ENCODE measurements at places on chromosomes 7 and 10.

- peak; percentile 74 for DNase-seq
Measured at GRCh38 chr10:19730167-19730906, 85.9 kb upstream of the PLXDC2 start.

GRCh38 chr7:112752576-112752975, 37.6 kb downstream of the TMEM168 start:
- DNase-seq = no peak

GRCh38 chr7:66211429-66211828, 6.3 kb downstream of the TPST1 start:
- peak; percentile 69 for DNase-seq

GRCh38 chr10:130418731-130419130, 282.5 kb downstream of the GLRX3 start:
- no peak for DNase-seq

- no peak for DNase-seq
Measured at GRCh38 chr7:100220586-100221230, 959 bp downstream of the PVRIG start.

GRCh38 chr7:102832674-102833073, 80.1 kb upstream of the LRRC17 start:
- no peak for DNase-seq

- no peak for DNase-seq
Measured at GRCh38 chr7:50346545-50347497, 42.3 kb downstream of the IKZF1 start.

GRCh38 chr10:43128331-43128730, 9.9 kb upstream of the CSGALNACT2 start:
- DNase-seq = no peak

GRCh38 chr7:88617185-88617584, 142.3 kb upstream of the ZNF804B start:
- DNase-seq = no peak

DNA sequence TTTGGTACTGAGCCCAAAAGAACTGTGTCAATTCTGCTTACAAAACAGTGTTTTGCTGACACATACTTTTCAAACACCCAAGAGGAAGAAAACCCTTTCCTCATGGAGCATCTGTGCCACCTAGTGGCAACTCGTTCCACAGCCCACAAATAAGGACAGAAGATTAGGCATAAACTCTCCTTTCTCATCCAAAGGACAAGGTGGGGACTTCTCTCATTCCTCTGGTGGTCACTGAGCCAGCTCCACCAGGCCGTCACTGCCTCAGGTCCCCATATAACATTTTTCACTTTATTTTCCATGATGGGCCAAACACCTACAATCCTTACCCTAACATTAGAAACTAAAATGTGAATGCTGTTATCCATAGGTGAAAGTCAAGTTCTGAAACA, 76.9 kb downstream of the RNF216 start:
- DNase-seq = peak; percentile 91

DNA sequence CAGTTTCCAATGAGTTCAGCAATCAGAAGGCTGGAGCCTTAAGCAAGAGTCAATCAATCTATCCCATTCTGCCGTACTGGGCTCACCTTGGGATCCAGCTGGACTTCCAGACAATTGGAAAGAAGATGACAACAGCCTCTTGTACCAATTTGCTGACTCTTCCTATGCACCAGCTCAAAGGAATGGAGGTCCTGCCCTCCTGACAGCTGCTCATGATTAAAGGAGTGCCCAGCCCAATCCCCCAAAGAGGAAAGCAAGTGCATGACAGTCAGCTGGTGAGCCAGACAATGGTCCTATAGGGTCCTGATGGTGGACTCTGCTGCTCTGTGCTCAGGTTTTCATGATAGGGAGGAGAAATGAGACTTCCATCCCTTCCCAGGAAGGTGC, 25.1 kb downstream of the VSTM4 start:
- DNase-seq = no peak

GRCh38 chr7:106270122-106270977, 14.4 kb downstream of the NAMPT start:
- DNase-seq = no peak

DNA sequence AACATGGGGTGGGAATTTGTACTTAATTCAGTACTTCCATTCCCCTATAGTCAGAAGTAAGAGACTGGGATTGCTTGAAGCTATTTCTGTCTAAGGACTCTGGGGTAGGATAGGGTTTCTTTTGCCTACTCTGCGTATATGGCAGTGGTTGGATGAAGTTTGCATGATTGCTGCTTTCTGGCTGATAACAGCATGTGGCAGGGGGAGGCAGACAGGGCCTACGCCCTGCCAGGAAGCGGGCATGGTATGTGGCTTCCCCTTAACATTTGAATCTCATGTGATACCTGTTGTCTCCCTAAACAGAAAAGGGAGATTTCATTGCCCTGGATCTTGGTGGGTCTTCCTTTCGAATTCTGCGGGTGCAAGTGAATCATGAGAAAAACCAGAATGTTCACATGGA, 57.1 kb downstream of the TACR2 start:
- no peak for DNase-seq

GRCh38 chr7:91182819-91183764, 81.1 kb upstream of the FZD1 start:
- peak; percentile 63 for DNase-seq

- DNase-seq = peak; percentile 46
Measured at GRCh38 chr10:108424656-108425055, 1260.2 kb upstream of the SORCS1 start.

- no peak for DNase-seq
Measured at GRCh38 chr7:32044739-32045138, 25.5 kb downstream of the PDE1C start.

- no peak for DNase-seq
Measured at GRCh38 chr7:28144266-28144665, 36.3 kb downstream of the JAZF1 start.

GRCh38 chr10:43115881-43116595, 22.2 kb upstream of the CSGALNACT2 start:
- DNase-seq = no peak

- DNase-seq = no peak
Measured at GRCh38 chr7:155181768-155182167, 111.6 kb downstream of the HTR5A start.

GRCh38 chr7:34886856-34887255, 150.4 kb downstream of the DPY19L1 start:
- DNase-seq = no peak

- no peak for DNase-seq
Measured at GRCh38 chr10:117553815-117554172, 11.2 kb downstream of the EMX2 start.

- no peak for DNase-seq
Measured at GRCh38 chr10:56844978-56845529, 484.0 kb upstream of the ZWINT start.

- DNase-seq = peak; percentile 23
Measured at GRCh38 chr10:21171197-21171935, 274.3 kb upstream of the NEBL start.

DNA sequence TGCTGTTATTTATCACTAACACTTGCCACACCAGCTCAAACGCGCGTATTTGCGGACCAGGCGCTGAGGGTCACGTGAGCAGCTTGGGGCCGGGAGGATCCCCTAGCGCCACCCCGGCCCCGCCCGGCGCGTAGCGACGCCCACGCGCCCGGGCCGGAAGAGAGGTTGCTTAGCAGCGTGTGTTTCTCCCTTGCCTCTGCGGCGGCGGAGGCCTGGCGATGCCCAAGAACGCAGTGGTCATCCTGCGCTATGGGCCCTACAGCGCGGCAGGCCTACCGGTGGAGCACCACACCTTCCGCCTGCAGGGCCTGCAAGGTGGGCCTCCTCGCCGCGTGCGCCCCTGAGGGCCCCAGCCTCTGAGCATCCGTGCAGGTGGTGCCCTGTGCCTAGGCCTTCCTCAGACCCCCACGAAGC, at the start of gene C10orf53:
TSS of gene C10orf53 (plus strand) at position 172 of the 414 bp plus-strand sequence. CDS start at position 219, 47 bp downstream.
- DNase-seq = peak; percentile 73

DNA sequence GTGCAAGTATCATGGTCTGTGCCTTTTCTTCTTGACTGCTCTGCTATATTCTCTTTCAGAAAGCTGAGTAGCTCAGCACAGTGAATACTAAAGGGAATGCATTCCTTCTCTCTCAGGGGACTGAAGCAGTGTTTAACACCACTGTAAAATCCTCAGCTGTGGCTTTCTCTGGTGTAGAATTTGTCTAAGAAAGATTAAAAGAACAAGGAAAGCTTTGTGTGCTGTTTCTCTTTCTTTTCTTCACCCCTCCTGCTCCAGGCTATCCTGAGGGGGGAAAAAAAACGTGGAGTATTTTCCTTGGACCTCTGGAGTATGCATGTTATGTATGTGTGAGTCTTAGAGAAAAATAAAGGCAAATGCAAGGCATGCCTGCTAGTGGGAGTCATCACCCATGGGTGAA, 383.9 kb downstream of the AUTS2 start:
- DNase-seq = no peak

DNA sequence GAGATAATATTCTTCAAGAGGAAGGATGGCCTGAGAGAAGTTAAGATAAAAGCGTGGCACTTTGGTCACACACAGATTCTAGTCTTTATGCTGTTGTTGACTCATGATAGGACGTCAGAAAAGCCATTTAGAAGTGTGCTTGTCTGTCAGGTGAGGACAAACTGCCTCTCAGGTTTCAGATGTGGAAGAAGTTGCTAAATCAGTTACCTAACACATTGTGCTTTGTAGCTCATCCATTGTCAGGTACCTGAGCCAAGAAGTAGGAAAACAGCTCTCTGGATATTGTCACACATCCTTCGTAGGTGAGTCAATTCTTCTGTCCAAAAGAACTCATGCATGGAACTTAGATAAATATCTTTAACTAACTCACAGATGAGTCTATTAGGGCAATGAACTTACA, 49.5 kb upstream of the PHYHIPL start:
- DNase-seq = no peak

DNA sequence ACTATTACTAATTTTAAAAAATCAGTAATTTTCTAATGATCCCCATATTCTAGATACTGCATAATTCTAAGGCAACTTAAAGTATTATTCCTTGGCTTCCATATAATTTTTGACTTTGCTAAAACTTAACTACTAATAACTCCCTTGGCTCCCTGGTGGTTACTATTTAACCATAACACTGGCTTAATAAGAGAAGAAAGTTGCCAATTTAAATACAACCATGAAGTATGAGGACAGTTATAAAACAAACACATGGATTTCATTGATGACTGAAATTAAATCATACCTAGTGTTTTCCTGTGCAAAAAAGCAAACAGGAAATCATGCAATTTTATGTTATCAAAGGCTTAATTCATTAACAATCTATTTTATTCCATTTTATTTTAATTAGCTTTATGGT, 1073.9 kb downstream of the GRM8 start:
- no peak for DNase-seq

- no peak for DNase-seq
Measured at GRCh38 chr7:70285854-70286253, 687.6 kb downstream of the AUTS2 start.

DNA sequence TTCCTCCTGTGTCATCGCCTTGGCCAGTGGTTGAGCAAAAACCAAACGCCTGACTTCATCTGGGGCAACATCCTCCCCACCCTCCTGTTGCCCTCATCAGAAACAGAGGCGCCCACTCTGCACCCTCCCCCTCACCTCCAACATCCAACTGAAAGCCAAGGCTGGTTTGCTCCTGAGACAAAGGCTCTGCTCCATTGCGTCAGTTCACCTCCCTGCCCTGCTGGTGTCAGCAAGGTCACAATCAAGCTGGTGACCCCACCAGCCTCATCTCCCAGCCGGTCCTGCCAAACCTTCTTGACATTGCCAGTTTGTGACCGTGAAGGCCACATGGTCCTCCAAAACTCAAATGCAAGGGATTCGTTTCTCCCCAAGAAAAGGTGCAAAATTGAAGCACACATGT, 131.7 kb upstream of the ADAM12 start:
- DNase-seq = no peak

- peak; percentile 84 for DNase-seq
Measured at GRCh38 chr7:74094224-74095101, 10.9 kb downstream of the LIMK1 start.

DNA sequence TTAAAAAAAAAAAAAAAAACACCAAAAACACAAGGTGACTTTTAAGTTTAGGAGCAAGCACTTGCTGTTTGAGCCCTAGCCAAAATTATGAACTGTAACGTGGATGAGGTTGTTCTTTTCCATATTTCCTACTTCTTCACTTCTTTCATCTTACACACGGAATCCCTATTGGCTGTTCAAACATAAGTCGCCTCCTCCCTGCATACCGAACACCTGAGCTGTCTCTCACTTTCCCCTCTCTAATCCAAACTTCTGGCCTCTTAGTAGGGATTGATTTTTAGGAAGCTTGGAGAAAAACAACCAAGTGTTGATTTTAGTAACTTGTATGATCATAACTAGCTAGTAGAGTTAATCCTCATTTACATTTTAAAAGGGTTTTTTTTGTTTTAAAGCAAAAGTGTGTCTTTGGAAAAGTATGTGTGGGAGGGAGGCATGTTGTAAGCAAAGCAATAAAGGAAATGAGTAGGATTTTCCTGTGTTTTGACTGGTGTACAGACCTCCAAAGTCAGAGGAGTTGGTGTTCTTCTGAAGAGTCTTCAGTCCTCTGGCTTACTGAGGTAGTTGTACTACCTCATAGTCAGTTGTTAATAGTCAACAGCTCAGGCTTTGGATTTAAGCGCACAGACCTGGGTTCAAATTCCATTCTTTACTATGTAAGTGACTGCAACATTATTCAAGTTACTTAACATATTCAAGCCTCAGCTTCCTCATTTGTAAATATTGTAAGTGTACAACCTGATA, 39.3 kb downstream of the RABGEF1 start:
- DNase-seq = peak; percentile 56

GRCh38 chr7:103632972-103633371, 187.0 kb upstream of the SLC26A5 start:
- DNase-seq = peak; percentile 69
